Activated naive CD4-positive, alpha-beta T cell treated with anti-CD3 and anti-CD28 coated beads for 36 hours (primary cell): ENCODE measurements at places on chromosomes 4 and X.
A peak's percentile ranks its signal among the peaks of the same experiment; 100 is the strongest.

DNA sequence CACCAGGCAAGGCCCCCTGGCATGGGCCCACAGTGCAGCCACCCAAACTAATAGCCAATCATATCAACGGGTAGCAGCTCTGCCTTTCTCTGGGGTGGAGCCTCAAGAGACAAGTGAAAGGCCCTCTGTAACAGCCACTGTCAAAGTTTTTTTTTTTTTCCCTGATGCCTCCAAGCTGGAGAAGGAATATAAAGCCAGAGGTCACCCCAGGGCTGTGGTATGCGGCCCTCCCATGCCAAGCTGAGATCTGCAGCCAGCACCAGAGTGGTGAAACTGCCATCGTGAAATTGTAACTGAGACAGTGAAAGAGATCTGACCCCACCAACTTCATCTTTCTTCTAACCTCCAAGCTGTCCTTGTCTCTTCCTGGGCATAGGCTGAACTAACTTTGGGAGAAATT is 407.0 kb downstream of the KLHL4 start:
- DNase-seq = no peak

GRCh38 chrX:73262991-73263390 is 48.3 kb upstream of the NAP1L2 start:
- DNase-seq = no peak

DNA sequence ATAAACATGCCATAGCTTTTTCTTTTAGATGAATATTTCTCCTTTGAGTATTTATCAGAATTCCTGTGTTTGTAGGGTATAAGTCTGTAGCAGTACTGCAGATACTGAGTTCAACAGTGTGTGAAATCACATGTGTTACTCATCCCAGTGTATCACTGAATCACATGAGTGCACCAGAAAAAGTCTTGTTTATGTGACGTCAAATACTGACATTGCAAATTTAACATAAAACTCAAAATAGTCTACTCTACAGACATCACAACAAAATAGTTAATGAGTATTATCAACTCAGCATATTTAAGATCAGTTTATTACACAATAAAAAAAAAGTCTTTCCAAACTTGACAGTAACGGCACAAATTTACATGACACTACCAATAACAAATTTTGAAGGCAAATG is 221.3 kb downstream of the DCTD start:
- DNase-seq = no peak

- DNase-seq = peak; percentile 37
Measured at GRCh38 chr4:145623831-145624230, 4.6 kb downstream of the MMAA start.

DNA sequence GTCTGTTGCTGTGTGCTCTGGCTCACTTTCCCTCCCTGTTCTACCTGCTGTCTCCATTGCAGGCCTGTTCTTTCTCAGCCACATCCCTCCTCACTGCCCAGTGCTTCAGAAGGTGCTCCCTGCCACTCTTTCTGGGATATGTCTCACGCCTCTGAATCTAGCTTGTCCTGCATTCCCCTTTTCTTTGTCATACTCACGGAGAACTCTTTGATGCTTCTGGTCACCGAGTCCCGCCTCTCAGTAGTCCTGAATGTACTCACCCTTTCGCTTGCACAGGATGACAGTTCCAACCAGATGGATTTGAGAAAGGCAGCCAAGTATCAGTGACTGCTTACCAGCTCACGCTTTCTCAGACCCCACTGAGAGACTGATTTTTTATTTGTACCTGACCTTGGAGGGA is 65.2 kb upstream of the TLR2 start:
- DNase-seq = no peak

DNA sequence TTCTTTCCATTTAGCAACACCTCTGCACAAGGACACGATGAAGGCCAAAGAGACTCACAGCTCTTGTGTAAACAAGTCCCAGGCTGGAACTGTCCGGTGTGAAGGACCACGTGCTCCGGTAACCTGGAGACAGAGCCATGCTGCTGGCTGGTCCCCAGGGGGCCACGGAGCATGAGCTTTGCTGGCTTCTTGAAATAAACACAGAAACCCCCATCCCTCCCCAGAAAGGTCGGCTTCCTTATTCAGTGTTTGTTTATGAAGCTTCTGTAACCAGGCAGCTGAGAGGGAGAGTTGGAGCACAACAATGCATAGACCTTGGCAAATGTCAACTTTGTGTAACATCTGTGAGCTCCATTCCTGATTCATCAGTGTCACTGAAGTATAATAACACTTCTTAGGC is 109.4 kb downstream of the GPR143 start:
- no peak for DNase-seq

GRCh38 chrX:154349359-154349935 is 25.0 kb downstream of the FLNA start:
- DNase-seq = no peak

DNA sequence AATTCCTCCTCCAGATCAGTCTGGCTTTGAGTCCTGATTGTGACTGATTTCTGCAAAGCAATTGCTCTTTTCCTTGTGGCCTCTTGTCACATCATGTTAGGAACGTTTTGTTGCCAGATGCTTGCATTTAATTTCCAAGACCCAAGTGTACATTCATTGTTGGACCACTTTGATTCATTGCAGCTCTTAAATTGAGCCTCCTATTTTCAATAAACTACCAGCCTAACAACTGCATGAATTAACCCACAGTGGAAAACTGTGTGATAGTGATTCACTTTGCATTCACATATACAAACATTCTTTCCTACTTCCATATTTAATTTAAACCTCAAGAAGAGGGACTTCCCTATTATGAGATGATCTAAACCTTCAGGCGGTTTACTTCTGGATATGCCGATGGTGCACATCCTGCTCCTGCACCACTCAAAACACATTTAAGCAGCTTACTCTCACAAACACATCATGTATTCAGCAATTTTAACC is 118.4 kb downstream of the AFF1 start:
- DNase-seq = no peak

DNA sequence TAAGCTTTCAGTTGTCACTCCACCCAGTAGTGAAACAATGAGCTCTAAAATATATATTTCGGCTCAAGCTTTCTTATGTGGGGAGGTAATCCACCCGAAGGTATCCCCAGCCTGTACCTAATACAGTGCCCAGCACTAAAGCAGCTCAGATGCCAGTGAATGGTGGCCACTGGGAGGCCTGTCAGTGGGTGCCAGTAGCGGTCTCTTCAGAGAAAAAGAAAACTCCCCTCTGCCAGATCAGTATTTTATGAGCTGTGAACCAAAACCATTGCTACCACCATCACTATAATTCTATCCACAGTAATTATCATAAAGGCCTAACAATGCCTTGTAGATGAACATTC is 835 bp upstream of the NFKB1 start:
- peak; percentile 49 for DNase-seq

DNA sequence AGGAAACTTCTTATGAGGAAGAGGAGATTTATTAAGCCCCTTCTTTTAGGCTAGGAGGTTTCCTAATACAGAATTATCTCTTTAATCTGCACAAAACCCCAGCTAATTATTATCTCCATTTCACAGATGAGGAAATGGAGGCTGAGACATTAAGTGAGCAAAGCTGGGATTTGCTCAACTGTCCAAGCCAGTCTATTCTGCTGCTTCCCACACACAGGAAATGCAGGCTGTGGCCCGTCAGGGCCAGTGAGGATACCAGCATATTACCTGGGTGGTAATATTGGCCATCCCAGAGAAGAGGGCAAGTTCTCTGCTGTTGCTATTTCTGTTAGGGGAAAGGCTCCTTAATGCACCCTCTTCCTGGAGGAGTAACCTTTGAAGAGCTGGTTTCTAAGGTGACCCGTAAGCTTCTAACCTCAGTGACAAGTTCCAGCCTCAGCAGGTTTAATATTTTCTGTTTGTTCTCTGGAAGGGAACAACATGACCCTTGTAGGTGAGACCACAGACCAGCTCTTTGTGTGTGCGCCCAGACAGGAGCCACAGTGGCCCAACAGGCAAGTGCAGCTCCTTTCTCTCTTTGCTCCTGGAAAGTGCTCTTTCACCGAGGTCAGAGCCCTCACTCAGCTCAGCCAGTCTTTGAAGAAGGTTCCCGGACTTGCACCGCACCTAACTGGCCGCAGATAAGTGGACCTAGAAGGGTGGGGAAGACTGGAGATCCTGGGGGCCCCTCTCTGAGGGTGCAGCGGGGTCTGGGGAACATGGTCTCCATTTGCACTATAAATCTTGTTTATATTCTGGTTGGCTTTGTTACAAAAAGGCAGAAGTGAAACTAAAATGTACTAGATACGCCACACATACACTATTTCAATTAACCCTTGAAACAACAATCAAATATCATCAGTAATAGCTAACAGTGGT is 35.5 kb downstream of the TBC1D9 start:
- DNase-seq = no peak

DNA sequence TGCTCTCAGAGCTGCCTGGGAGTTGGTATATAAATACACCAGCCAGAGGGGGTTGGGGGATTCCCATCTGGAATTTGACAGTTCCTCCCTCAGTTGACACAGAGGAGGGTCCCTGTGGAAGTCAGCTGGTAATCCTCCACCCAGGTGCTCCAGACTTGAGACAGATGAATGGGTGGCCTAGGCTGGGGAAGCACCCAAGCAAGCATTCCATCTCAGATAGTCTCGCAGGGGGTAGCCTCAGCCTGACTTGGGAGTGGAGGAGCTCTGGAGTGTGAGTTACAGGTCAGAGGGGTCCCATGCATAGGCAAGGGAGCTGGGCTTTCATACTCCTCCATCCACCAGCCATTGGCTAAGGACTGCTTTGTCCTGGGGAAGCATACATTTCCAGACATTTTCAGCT is 229.3 kb upstream of the BCOR start:
- no peak for DNase-seq

GRCh38 chr4:183335369-183335940 is 13.2 kb upstream of the CLDN24 start:
- DNase-seq = no peak

DNA sequence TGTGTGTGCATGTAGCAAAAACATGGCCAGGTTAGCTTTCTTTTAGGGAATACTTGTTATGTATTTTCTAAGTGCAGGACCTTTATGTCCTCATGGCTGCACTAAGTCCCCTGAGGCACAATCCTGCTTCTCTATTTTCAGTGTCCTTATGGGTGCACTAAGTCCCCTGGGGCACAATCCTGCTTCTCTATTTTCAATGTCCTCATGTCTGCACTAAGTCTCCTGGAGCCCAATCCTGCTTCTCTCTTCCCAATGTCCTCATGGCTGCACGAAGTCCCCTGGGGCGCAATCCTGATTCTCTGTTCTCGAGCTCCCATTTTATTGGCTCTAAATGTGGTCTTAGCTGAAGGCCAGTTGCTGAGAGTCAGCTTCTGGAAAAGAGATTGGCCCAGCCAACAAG is 49.7 kb upstream of the GPRIN3 start:
- no peak for DNase-seq

GRCh38 chrX:2451501-2452316 is 49.1 kb downstream of the DHRSX start:
- no peak for DNase-seq

DNA sequence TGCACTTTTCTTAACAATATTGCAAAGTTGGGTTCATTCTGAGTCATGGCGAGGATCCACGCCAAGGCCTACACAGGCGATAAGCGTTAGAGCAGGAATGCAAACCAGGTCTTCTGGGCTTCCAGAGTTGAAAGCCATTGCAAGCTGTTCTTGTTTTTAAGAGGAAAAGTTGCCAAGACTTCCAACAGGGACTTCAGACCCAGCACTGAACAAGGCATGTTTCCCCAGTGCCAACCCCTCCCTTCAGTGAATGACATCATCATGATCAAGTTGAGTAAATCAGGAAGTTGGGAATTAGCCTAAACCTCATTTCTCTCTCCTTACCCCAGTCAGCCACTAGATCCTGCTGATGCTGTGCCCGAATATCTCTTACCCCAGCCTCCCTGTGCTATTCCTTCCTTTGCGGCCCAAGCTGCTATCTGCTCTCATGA is 355.1 kb downstream of the HS3ST1 start:
- DNase-seq = no peak

DNA sequence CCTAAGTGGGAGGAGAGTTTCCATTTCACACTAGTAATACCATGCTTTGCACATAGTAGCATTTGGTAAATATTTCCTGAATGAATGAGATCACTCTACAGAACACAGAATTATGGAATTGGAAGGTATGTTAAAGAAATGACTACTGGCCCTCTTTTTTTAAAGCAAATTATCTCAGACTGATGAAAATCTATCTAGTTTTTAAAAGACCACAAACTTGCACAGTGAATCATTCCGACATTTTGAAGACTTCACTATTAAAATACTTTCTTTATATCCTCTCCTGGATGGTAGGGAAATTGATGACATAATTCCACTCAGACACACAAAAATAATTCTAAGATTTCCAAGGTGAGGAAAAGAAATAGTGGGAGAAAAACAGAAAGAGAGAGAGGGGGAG is 68.4 kb upstream of the ETNPPL start:
- no peak for DNase-seq

DNA sequence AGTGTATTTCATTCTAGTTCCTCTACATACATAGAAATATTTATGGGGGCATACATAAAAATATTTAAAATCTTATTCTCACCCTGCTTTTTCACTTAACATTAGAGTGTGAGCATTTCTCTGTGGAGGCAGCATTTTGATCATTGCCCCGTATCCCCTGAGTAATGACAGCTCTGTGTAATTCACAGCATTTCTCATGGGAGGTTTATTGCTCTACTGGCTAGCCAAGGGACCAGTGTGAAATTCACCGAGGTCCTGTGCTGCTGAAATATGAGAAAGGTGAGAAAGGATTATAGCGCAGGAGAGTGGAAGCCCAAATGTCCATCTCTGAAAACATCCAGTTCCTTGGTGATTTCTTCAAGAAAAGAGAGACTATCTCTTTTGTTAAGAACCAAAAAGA is 22.9 kb downstream of the PDGFC start:
- DNase-seq = no peak

DNA sequence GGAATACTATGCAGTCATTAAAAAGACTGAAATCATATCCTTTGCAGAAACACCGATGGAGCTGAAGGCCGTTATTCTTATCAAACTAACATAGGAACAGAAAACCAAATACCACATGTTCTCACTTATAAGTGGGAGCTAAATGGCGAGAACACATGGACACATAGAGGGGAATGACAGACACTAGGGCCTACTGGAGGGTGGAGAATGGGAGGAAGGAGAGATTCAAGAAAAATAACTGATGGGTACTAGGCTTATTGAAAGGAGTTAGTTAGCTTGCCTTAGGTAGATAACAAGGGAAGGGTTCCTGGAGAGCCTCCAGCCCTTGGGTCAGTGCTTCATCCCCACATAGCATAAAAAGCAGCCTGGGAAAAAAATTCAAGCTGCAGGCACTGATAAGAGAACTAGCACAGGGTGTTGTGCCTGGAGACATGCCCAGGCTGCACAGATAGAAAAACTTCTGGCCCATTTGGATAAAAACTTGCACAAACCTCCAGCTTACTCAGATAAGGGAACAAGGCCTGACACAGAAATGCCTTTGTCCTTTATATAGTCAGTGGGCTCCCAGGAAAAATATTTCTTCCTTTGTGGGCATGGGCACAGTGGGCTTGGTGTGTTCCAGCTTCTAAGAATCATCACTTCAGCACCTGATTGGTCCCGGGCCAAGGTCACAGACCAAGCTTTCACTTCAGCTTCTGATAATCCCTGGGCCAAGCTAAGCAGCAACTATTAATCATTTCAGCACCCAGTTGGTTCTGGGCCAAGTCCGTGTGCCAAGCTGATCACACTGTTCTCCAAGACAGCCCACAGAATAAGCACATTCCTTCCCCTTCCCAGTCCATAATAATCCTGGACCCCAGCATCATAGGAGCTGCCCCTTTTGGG is 23.1 kb upstream of the PWWP3B start:
- no peak for DNase-seq
